ENCODE measurements at places on chromosomes 3 and 15.

DNA sequence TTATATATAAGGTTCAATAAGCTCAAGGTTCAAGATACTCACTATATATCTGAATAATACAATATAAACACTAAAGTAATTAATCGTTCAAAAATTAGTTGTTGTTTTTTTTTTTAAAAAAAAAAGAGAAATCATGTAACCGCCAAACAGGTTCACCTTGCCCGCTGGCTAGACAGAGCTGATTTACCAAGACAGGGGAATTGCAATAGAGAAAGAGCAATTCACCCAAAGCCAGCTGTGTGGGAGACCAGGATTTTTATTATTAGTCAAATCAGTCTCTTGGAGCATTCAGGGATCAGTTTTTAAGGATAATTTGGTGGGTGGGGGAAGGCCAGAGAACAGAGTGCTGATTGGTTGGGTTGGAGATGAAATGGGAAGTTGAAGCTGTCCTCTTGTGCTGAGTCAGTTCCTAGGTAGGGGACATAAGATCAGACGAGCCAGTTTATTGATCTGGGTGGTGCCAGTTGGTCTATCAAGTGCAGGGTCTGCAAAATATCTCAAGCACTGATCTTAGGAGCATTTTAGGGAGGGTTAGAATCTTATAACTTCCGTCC lies 7.9 kb downstream of the HIGD1A start:
- no peak for DNase-seq

DNA sequence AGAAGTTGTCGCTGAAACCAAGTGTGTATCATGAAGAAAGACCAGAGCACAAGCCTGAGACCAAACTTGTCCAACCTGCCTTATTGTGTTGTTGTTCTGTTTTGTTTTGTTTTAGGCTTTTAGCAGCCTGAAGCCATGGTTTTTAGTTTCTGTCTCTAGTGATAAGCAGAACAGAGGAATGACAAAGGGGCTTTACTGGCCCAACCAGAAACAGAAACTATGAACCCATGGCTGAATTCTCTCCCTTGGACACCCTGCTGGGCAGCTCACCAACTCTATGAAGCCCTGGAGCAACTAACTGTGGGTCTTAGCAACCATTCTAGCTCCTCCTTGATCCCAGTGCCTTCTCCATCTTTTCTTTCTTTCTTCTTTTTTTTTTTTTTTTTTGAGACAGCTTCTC lies 30.3 kb downstream of the HCLS1 start:
- DNase-seq, result no peak

DNA sequence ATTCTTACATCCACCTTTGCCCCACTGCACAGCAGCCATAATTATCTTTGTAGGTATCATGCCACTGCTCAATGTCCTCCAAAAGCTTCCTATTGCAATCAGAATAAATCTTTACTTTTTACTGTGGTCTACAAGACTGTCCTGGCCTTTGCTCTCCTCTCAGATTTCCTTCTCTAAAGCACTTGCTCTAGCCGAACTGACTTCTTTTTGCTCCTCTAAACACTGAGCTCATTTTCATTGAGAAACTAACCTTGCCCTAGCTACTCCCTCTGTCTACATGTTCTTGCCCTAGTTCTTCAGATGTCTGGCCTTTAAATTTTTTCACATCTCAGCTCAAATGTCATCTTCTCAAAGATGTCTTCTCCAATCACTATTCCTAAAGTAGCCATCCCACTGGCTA lies 342.8 kb downstream of the TBC1D5 start:
- no peak for DNase-seq

DNA sequence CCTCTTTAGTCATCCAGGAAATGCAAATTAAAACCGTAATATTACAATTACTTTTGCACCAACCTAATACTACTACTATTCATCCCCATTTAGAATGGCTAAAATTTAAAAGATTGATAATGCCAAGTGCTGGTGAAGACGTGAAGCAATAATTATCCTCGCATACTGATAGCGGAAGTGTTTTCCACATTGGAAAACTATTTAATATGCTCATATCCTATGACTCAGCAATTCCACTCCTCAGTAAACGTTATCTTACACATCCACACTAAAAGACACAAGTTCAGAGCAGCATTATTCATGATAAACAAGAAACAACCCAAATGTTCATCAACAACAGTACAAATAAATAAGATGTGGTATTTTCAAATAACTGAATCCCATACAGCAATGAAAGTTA lies 70.6 kb downstream of the VPS13C start:
- DNase-seq, result no peak

DNA sequence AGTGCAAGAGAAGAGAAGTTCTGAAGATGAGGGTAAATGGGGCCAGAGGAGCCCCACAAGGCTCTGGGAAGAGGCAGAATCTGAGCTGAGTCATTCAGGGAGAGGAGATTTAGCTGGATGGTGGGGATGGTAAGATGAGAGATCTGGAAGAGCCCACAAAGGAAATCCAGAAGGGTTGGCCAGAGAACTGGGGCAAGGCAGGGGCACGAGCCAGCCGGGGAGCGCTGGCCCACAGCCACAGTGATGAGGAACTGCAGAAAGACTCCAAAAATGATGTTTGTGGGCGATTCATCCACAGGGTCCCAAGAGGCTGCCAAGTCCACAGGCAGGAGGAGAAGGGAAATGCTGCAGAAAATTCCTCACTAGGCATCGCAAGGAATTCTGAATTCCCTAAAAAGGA lies 75.9 kb upstream of the ATP2B2 start:
- DNase-seq, result no peak

GRCh38 chr3:160447544-160447943 lies 2.0 kb downstream of the TRIM59 start:
- DNase-seq, result no peak

- no peak for DNase-seq
Measured at GRCh38 chr3:157418104-157418503, 18.5 kb upstream of the PTX3 start.

DNA sequence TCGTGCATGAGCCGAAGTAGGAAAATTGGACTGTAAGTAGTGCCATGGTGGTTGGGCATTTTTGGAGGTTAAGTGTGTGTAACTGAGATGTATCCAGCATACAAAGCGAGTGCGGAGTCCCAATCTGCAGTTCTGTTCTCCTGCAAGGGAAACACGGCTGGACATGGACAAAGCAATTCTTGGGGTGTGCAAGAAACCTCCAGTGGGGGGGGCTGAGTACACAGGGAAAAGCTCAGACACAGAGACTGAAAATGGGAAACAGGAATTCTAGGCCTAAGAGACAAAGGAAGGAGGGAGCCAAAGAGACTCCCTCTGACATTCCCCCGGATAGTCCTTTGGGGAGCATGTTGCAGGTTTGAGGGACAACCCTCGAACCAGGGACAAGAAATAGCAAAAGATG lies 83.2 kb upstream of the PLSCR4 start:
- no peak for DNase-seq

- no peak for DNase-seq
Measured at GRCh38 chr3:183022936-183023516, 42.7 kb upstream of the DCUN1D1 start.

- DNase-seq, result no peak
Measured at GRCh38 chr3:25150199-25150598, 277.9 kb upstream of the RARB start.

DNA sequence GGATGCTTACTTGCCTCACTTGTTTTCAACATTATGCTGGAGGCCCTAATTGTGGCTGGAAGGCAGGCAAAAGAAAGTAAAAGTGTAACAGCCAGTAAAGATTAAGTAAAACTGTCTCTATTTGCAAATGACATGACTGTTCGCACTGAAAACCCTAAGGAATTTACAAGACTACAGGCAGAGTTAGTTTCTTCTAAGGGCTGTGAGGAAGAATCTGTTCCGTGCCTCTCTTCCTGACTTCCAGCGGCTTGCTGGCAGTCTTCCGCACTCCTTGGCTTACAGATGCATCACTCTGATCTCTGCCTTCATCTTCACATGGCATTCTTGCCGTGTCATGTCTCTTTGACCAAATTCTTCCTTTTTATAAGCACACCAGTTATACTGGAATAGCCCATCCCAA lies 86.1 kb downstream of the DLG1 start:
- DNase-seq, result no peak

GRCh38 chr15:94666553-94666952 lies 435.2 kb downstream of the MCTP2 start:
- DNase-seq, result no peak

DNA sequence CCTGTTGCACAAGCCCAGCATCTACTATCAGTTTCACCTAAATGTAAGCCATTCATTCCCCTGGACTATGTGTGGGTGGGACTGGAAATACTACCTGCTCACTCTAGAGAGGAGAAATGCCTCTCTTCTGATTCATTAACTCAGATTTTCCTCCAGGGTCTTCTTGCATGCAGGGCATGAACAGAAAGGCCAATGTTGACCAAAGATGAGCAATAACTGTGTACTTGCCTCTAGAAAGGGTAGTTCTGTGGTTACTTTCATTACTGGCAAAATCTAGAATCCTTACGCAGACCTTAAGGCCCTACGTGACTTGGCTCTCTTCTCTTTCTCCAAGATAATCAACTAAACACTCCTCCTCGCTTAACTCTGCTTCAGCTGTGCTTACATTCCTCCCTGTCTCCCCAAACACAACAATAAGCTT lies 81.4 kb upstream of the PSMD6 start:
- no peak for DNase-seq

DNA sequence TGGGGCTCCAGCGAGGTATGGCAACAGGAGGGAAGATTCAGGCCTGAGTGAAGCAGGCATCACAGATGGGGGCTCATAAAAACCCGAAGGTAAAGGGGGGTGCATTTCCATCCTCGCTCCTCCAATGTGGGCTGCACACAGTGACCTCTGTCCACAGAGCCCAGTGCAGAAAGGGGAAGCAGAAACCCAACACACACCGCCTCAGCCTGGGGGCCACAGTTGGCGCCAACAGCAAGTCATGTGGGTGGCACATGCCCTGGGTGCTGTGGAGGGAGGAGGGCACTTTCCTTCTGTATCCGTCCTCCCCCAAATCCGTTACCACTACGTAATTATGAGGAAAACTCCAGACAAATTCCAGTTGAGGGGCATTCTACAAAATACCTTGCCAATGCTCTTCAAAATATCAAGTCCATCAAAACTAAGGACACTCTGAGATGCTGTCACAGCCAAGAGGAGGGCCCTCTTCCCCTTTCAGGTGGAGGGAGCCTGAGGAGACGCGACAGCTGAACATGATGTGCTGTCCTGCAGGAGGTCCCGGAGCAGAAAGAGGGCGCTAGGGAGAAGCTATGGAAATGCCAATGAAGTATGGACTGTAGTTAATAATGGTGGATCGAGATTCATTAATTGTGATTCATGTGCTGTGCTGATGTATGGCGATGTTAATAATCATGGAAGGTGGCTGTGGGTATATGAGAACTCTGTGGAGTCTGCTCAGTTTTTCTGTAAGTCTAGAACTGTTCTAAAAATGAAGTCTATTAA lies 16.4 kb downstream of the APBA2 start:
- DNase-seq, result no peak

GRCh38 chr3:47007482-47008233 lies 28.2 kb downstream of the NBEAL2 start:
- DNase-seq, result no peak

- no peak for DNase-seq
Measured at GRCh38 chr3:78977073-78977472, 790.7 kb downstream of the ROBO1 start.

- DNase-seq, result no peak
Measured at GRCh38 chr3:193769437-193769836, 176.4 kb downstream of the OPA1 start.

- no peak for DNase-seq
Measured at GRCh38 chr3:47685037-47685436, 96.7 kb downstream of the SMARCC1 start.

- DNase-seq, result peak; percentile 98
Measured at GRCh38 chr3:140941434-140942220, at the start of gene SLC25A36. Gene SLC25A36 (plus strand): TSS chr3:140941836. CDS start chr3:140942055, 219 bp downstream.

DNA sequence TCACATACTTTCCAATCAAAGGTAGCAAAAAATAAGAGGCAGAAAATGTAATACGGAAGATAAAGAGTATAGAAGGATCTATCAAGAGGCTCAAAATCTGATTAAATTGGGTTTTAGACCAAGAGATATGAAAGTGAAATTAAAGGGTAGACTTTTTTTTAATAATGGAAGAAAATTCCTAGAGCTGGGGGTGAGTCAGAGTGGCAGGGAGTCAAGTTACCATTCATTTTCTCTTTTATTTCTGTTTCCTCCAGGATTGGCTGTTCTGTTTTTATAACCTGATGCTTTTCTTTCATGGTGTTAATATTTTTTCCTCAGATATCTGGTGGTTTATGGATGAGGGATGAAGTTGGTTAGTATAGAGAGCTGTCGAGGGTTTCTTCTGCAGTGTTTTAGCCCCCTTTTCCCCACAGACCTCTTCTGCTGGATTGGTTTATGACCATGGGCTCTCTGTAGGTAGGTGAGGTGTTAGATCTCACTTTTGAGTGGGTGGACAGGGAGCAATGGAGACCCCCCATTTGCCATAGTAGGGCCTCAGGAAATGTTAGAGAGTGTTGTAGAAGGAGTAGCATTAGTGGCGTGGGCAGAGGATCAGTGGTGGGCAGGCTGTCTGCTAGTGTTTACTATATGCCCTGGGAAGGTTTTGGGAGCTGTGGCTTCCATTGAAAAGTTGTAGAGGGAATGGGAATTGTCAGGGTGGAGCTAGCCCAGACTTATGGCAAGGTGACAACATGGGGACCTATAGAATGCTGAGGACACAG lies 201.6 kb upstream of the GOLGA6L4 start:
- DNase-seq, result no peak

DNA sequence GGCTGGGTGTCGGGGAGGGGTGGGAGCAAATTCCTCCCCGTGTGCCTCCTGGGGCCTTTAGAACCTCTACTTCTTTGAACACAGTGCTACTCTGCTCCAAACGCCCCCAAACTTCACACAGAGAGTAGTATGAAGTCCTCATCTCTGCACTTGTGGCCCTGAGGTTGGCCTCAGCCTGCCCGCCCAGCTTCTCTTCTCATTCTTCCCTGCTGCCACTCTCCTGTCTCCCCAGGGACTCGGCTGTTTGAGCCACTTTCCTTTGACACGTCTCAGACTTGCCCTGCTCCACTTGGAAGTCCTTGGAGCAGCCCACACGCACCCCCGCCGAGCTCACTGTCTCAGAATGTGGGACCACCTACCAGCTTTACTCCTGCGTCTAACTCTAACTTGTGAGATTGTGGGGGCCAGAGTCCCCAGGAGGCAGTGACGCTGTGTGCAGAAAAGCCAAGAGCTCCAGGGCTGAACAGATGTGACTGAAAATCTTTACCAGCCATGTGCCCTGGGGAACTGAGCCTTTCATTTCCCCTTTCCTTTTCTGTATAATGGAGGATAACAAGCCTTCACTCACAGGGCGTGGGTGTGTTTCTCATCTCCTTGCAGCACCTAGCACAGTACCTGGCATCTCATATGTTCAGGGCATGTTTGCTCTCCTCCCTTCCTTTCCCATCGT lies 233.6 kb upstream of the CTDSPL start:
- DNase-seq, result no peak

- no peak for DNase-seq
Measured at GRCh38 chr3:35745351-35745750, 106.0 kb downstream of the ARPP21 start.

DNA sequence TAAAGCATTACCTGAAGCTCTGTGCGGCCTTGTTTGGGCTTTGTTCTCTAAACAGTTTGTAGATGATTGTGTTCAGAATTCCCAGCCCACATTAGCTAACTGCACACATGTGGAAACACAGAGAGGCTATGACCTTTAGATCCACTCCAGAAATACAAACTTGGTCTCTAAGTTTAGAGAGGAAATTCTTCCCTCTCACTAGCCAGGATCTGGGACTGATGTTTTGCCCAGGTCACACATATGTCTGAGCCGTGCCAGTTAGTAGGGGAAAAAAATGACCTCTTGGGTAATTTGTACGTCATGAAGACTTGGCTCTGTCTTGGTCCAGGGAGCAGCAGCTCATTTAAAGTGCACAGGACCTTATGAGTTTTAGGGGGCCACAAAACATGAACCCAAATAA lies 223.1 kb downstream of the RBMS3 start:
- DNase-seq, result no peak

- DNase-seq, result no peak
Measured at GRCh38 chr3:52781741-52782140, 4.3 kb downstream of the ITIH1 start.
